Activated CD8-positive, alpha-beta memory T cell treated with anti-CD3 and anti-CD28 coated beads for 1 hour (primary cell): ENCODE measurements at places on chromosomes 5 and 9.

GRCh38 chr9:7509576-7510145 lies 289.9 kb downstream of the DMAC1 start:
- no peak for DNase-seq

DNA sequence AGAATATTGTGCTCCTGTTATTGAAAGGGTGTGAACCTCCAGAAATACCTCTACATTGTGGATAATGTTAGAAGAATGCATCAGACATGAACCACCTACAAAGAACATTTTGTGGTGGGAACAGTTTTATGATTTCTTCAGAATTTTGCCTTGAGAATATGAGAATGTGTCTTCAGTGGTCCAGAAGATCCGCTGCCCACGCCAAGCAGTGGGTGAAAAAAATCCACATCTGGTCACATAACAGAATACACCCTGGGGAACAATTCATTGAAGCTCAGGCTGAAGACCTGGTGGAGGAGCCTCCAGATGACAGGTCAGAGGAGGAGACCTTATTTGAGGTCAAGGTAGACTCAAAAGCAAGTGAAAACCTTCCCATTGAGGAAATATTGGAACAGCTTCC lies 69.1 kb downstream of the DEPDC1B start:
- no peak for DNase-seq

DNA sequence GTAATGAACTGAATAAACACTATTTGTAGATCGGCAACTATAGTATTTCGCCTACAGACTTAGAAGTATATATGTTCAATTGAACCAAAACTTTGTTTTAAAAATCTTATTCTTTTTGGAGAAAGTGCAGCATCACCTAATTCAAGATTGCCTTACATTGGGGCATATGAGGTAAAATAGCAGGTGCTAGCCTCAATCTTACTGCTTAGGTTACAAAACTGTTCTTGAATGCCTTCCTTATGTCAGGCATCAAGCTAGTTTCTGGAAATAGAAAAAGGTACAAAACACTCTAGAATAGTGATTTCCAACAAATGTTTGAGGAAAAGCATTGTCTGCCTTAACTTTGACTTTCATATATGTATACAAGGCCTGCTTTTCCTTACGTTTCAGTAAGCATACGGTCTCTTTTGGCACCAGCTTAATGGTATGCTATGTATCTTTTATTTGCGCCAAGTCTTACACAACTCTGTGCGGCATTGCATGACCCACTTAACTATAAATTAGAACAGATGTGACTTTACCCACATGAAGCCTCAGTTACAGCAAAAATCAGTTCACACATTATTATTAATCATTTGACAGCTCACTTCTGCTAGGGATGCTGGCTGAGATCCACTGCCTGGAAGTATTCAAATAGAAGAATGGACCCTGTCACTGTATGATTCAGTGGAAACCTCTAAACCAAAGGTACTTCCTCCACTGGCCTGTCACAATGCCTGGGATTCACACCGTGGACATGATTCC lies 174.1 kb downstream of the PRELID2 start:
- no peak for DNase-seq

GRCh38 chr5:9761706-9762105 lies 131.6 kb upstream of the TAS2R1 start:
- DNase-seq, result no peak

GRCh38 chr9:77085416-77085815 lies 66.0 kb downstream of the FOXB2 start:
- DNase-seq, result no peak

- DNase-seq, result no peak
These were observed 111.7 kb upstream of the NEK6 start for GRCh38 chr9:124146031-124146561.

GRCh38 chr5:29794141-29794787 lies 1399.2 kb upstream of the CDH6 start:
- no peak for DNase-seq

DNA sequence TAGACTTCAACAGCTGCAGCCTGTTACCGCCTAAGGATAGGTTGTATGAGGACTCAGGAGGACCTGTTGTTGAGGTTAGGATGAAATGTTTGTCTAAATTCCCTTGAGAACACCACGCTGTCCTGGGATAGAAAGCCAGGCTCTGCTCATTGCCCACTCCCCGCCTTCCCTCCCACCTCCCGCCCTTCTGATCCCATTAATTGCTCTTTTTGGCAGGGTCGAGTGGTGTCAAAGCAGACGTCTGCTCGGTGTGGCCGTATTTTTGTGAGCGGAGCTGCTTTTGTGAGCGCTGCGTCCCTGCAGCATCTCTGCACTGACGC lies 62.3 kb downstream of the SPATA31C2 start:
- no peak for DNase-seq
